Inflammatory macrophage treated with lipopolysaccharide for 4 hours (primary cell): ENCODE measurements at places on chromosomes 4 and X.

DNA sequence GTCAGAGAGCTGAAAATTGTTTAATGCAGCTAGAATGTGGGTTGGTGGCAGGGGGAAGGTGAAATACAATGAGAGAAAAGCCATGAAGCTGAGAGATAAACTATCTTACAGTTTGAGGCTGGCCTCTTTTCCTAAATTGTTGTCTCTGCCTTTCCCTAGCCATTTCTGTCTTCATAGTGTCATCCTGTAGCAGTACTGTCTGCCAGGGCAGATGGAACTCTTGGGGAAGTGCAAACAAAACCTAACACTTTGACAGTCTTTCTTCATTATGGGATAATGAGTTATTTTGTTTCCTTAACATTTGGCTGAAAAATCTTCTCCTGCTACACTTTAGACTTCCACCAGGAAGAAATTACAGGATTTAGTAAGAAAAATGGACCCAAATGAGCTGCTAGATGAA is 197.8 kb upstream of the ARX start:
- DNase-seq = no peak

DNA sequence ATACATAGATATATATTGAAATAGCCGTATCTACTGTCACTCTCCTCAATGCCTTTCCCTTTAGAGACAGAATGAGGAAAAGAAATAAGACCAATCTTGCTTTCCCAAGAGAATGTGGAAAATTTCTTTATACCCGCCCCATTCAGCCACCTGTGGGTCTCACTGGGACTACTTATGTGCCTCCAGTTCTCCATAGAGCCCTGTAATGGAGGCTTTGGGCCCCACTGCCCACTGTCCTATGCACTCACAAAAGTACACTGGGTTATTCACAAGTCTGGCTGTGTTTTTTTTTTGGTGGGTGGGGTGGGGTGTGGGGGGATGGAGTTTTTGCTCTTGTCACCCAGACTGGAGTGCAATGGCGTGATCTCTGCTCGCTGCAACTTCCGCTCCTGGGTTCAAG is 70.4 kb upstream of the ELOVL6 start:
- DNase-seq = no peak

- peak; percentile 48 for DNase-seq
Observed at GRCh38 chr4:70739496-70740337, 18.0 kb downstream of the RUFY3 start.

GRCh38 chr4:109298279-109299010 is 4.0 kb downstream of the COL25A1 start:
- DNase-seq = no peak

DNA sequence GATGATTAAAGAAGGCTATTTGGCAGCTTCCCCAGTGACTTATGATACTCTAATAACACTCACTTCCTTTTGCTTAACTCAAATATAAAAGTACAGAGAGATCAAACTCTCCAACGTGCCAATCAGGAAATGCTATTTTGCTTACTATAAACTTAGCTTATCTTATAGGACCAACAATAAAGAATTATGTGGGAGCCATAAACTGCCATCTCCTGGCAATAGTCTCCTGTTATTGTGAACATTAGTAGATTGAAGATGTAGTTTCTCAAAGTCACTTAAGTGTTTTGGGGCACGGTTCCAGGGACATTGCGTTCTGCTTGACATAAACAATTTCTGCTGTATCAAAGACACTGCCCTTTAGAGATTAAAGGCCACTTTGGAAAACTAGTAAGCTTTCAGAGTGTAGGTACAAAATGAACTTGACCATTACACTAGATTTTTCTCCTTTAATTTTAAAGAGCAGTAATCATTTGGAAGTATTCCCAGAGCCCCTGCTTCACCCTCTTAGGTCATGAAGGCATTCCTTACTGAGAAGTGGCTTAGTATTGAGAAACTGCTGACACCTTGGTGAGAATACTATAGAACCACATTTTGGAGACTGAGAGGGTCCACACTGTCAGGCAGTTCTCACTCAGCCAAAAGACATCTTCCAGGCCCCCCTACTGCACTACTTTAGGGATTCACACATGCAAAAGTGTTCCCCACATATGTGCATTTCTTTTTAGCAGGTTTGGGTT is 51.9 kb downstream of the MAOA start:
- no peak for DNase-seq

DNA sequence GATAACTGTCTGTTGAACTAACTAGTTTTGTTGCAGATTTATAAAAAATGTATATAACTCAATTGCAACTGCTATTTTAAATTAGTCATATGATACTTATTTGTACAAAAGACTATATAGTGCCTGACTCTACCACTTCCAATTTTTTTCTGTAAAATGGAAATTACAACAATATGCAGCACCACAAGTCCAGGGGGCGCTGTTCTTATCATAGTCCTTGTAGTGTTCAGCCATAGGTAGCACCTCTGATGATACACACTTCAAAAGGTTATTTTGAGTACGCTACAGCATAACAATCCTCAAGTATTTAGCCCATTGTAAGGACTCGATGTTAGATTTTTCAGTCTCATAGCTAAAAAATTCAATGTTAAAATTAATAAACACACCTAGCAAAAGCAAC is 174.9 kb downstream of the CORIN start:
- peak; percentile 13 for DNase-seq

DNA sequence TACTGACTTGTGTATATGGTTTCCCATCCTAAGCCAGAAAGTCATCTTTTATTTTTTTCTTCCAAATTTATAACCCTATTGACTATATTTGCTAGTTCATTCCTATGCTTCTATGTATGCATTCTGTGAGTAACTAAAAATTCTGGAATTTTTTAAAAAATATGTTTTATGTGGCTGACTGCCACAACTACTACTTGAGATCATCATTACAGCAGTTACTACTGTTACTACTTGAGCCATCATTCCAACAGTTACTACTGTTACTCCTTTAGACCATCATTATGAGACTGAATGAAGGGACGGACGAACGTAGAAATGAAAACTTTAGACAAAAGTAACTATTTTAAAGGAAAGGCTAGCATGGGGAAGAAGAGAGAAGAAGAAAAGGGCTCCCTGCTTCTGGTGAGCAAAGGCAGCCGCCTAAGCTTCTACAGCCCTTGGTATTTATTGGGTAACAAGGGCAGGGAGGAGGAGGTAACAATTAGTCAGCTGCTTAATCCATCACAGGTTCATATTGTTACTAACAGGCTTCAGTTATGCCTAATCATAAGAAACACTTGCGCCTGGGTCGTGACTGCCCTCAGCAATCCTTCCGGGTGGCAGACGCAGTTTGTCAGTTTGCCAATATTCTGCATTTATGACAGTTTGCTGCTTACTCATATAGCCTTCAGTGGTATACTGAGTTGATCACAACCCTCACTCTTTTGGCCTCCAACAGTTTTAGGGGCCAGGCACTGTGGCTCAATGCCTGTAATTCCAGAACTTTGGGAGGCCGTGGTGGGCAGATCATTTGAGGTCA is 80.4 kb downstream of the PDLIM5 start:
- DNase-seq = no peak

- DNase-seq = no peak
Observed at GRCh38 chr4:8218371-8219031, 19.4 kb downstream of the SH3TC1 start.

- no peak for DNase-seq
Observed at GRCh38 chr4:172352356-172352755, 539.2 kb downstream of the GALNTL6 start.

- DNase-seq = no peak
Observed at GRCh38 chr4:22650771-22651170, 42.0 kb upstream of the GBA3 start.

DNA sequence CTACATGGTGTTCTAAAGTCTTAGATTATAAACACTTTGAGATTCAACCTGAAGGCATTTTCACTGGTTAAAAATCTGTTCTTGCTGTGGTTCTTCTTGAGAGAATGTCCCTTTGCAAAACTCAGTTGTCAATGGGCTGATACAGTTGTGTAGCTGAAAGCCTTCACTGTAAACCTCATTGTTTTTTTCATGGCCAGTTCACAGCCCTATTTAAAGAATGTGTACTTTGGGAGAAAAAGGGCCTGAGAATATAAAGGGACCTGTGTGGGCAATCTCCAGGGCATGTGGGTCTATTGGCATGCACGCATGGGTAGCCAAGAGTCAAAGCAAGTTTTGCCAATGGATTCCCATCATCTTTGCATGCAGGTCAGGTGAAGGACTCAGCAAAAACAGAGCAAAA is 7.8 kb upstream of the MAP7D3 start:
- no peak for DNase-seq

DNA sequence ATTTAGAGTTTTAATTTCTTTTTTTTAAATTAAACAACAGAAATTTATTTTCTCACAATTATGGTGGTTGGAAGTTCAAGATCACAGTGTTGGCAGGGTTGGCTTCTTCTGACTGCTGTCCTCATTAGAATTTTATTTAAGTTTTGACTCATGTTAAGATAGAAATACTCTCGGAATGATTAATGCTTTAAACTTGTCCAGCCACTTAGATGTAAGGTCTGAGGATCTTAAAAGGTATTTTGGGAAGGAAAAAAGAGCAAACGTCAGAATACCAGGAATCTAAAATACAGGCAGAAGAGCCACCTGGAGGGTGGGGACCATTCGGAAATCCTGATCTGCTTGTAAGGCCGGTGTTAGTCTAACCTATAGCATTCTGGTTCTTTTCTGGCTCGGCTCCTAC is 423.0 kb upstream of the MAGEB2 start:
- no peak for DNase-seq

GRCh38 chr4:172772781-172773180 is 395.8 kb upstream of the GALNT7 start:
- no peak for DNase-seq

DNA sequence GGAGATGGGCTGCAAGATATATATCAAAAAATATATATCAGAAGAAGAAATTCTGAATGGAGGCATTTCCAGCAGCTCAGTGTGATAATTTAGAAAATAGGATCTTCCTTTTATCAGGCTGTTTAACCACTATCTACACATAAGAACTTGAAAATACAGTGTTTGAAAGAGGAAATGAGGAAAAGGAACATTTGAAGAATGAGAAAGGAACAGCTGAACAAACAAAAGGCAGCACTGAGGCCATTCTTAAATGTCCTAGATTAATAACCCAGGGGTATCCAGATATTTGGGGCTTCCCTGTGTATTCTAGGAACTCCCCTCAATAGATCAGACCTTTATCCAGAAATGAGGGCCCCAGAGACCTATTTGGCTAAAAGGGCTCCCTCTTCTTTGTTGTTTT is 4.1 kb downstream of the SLC39A8 start:
- no peak for DNase-seq

DNA sequence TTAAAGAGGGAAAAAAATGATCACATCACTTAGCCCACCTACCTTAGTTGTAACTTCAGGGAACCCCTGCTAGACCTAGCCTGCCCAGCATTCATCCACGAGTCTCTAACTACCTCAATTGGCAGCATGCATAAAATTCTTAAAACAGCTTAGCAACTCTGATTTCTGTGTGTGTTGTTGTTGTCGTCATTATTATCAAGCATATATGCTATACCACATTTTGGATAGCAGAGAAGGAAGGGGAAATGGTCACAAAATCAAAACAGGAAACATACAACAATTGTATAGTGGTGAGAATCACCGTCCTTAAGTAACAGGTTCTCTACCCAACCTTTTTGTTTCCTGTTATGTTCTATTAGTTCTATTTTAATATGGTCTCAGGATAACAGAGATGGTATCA is 2.7 kb upstream of the ACOT9 start:
- no peak for DNase-seq

GRCh38 chr4:118947095-118947494 is 58.4 kb downstream of the SYNPO2 start:
- DNase-seq = no peak

- no peak for DNase-seq
Observed at GRCh38 chrX:10926891-10927290, 184.2 kb upstream of the HCCS start.

DNA sequence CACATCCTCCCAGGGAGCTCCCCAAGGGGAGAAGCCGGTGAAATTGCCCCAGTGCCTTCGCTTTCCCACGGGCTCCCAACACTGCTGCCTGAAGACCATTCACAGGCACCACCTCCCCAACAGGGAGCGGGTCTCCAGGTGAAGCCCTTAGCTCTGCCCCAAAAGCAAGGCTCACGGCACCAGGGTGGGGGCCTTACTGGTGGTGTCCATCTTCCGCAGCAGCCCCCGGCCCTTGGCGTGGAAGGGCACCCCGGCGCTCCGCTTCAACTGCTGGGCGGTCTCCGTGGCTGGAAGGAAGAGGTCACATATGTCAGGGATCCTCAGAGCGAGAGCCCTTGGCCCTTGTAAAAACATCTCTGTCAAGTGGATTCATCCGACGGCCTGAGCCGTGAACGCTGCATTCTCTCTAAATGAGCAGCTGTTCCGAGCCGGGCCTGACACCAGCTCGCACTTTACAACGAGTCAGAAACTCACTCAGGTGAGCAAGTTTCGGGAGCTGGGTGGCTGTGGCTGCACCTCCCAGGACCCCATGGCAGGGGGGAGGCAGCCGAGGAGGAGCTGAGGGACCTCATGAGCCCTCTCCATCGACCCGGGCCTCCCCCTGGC is 20.9 kb downstream of the NELFA start:
- DNase-seq = no peak

- no peak for DNase-seq
Observed at GRCh38 chr4:144699565-144699964, 53.6 kb downstream of the HHIP start.

GRCh38 chr4:138076561-138076960 is 165.6 kb downstream of the SLC7A11 start:
- DNase-seq = no peak

GRCh38 chrX:53435997-53436396 is 1.8 kb upstream of the HSD17B10 start:
- peak; percentile 59 for DNase-seq

- DNase-seq = no peak
Observed at GRCh38 chrX:22533898-22534297, 261.2 kb downstream of the CBLL2 start.

DNA sequence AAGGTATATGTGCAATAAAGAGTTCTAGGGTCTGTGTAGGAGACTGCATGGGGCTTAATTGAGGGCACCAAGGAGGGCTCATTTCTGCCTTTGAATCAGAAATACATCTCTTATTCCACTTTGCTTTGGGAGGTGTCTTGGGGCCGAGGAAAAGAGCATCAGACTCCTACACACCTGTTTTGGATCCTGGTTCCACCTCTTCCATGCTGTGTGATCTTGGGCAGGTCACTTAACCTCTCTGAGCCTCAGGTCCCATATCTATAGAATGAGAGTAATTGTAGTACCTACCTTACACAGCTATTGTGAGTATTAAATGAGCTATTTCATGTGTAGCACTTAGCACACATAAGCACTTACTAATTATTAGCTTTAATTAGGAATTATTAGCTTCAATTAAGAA is 100.6 kb downstream of the RTL5 start:
- DNase-seq = no peak

DNA sequence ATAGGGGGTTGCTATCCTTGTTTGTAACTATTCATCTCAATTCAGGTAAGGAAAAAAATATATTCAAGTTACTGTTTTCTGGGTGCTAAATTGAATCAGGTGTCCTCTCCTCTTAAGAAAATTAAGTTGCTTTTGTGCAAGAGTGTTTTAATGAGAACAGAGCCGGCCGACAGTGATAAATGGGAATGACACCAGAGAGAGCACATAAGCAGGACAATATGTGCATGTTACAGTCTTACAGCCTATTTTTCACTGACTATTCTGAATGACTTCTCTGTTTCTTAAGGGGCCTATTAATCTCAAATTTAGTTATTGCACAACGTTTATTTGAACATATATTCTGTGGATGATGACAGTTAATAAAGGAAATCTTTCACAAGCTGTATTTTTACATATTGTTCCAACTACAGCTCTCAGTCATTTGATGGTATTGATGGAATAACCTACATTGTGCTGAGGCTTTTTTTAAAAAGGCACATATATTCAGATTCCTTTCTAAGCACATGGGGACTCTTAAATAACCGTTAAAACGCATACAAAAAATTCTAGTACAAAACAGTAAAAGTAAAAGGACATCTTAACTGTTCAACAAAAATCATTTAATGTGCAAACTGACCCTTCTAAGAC is 68.4 kb downstream of the SLC10A7 start:
- DNase-seq = no peak
